ENCODE measurements at places on chromosomes 12 and 14.

- no peak for DNase-seq
Observed at GRCh38 chr12:62605981-62606380, 139.4 kb downstream of the MON2 start.

GRCh38 chr12:111034083-111034885, 113.9 kb upstream of the MYL2 start:
- DNase-seq = no peak

DNA sequence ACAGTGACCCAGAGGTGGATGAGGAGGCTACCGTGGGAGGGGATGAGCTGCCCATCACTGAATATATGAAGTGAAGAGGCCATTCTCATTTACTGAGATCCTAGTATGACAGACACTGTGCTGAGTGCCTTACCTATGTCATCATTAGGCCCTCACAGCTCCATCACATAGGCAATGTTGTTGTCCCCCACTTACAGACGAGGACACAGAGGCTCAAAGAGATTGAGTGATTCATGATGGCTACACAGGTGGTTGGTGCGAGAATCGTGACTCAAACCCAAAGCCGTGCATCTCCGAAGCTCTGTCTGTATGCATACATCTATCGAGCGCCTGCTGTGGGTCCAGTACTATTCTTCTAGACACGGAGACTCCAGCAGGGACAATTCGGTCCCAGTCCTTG, 5.9 kb upstream of the CCDC197 start:
- no peak for DNase-seq

DNA sequence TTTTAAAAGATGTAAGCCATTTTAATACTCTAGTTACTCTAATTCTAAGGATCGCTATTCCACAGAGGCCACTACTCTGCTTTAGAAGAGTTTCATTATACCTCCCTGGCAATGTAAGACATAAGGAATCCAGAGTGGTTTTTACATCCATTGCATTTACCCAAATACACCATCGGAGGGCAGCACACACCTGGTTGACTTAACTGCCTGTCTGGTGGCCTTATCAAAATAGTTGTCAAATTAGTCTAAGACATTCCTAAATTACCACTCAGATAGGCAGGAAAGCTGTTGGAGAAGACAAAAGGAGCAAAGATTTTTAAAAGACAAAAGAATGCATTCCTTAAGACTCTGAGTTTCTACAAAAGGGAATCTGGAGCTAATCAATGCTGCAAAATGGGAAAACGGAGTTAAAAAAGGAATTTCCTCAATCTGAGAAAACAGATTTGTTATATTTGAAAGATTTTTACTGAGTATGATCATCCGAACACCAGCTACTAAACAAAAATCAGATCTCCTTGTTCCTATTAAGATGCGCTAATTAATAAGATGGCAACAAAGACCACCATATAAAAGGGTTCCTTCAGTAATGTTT, 33.8 kb upstream of the FGD4 start:
- DNase-seq = peak; percentile 79

DNA sequence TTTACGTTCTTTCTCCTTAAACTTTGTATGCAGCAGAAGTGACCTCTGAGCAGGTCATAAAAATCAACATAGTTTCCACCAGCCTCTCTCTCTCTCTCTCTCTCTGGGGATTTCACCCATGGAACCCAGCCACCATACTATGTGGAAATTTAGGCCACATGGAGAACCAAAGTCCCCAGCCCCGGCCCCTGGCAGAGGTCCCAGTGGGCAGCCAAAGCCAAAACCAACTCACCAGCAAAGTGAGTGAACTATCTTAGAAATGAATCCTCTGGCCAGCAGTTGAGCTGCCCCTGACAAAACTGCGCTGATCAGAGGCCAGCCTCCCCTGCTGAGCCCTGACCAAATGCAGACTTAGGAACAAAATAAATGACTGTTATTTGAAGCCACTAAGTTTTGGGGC, 9.2 kb downstream of the DUSP6 start:
- DNase-seq = no peak

DNA sequence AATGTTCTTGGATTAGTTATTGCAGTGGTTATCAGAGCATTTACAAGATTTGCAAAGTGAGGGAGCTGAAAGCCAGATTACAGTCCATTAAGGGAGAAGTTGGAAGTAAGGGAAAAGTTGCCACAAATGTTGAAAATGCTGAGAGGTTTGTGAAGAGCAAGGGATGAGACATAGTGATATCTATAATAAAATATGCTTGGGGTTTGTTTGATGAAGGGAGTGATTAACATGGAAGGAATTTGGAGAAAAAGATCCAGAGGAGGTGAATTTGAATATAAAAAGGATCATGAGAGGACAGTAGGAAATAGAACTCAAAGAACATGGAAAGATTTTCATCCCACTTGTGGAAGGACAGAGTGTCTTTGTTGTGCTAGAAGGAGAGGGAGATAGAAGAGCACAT, 19.3 kb upstream of the CCER1 start:
- no peak for DNase-seq

DNA sequence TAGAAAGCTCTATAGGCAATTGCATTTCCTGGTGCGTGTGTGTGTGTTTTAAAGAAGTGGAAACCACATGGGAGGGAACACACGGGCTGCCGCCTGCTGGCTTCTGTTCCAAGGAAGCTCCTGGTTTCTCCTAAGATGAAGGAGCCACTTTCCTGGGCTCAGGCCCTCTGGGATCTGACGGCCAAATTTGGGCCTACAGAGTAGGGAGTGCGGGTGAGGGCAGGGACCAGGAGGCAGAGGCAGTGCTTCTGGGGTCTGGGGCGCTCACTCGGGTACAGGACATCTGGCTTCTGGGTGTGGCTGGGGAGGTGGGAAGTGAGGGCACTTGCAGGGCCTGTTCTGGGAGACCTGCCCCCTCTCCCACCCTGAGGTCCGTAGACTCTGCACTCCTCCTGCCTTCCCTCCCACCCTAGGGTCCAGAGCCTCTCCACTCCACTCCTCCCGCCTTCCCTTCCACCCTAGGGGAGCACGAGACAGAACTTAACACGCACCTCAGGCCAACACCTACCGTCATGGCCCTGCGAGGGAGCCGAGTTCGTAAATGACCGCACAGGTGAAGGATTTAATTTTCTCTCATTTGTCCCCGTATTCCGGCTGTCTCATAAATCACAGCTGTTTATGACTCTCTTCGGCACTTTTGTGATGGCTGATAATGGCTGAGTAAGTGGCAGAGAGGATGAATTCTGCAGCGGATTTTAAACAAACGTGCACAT, 127.7 kb downstream of the KIF26A start:
- no peak for DNase-seq

DNA sequence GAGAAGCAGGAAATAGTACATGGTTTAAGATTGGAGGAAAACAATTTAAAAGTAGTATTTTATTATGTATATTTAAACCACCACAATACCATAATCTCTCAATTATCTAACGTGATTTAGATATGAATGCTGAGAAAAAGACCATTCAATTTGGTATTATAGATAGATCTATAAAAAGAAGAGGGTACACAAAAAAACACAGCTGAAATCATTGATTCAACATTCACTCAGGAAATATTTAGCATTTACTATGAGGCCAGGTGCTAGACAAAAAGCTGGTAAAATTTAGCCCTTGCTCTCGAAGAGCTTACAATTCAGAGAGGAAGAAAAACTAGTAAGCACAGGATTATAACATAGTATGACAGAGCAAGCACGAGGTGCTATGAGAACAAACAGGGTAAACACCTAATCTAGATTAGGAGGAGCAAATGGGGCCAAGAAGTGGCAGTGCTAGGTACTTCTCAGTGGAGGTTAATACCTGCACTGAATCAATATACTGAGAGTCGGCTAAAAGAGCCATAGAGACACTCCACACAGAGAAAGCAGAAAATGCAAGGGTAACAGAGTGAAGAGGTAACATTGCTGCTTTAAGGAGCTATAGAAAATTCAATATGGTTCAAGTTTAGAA, 27.6 kb downstream of the TRIP11 start:
- no peak for DNase-seq

- DNase-seq = no peak
Observed at GRCh38 chr12:65155784-65156183, 13.6 kb upstream of the LEMD3 start.

GRCh38 chr14:100857923-100858837, 32.3 kb downstream of the MEG3 start:
- DNase-seq = no peak

DNA sequence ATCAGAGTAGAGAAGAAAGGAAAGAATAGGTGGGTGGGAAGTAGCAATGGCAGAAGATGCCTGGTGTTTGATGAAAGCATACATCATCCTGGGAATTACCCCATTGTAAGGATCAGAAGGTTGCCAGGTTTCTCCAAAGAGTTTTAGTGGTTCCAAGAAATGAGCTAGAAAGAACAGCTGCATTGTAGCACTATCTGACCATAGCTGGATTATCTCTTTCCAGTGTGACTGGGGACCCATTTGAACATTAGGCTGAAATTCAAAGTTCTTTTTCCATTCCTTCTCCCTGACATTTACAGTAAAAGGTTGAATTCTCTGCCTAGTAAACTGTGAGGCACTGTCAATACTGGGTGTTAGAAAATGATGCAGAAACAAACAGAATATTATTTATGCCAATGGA, 244.4 kb downstream of the GALC start:
- DNase-seq = no peak

GRCh38 chr12:2101771-2102170, 49.0 kb downstream of the CACNA1C start:
- DNase-seq = no peak

- DNase-seq = peak; percentile 63
Observed at GRCh38 chr14:54565785-54566409, 1.0 kb upstream of the SAMD4A start.

DNA sequence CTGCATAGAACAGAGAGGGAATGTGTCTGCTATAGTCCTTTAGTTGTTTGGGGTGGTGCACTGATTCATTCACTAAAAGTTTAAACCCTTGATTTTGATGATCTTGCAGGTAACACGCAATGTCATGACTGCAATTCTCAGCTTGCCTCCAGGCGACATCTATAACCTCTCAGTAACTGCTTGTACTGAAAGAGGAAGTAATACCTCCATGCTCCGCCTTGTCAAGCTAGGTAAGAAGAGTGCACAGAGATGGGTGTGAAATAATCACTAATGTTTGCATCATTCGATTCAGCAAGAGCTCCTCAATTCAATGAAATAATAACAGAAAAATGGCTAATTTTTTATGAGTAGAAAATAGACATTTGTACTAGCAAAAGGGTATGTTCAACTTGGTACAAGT, 203.7 kb downstream of the PTPRO start:
- no peak for DNase-seq

DNA sequence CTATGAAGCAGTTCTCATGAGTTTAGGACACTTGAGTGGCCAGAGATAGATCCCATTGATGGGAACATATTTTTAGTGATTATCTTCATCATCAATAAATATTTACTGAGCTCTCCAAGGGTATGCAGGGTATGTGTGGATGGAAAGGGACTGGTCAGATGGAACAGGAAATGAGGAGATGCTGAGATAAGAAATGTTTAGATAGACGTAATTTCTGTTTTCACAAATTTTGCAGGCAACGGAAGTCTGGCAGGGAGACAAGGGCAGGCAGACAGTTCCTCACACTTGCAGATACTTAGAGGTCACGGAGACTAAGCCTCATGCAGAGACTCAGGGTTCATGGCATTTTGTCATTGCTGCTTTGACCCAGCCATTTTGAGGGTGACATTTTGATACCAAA, 24.3 kb downstream of the BCL2L14 start:
- no peak for DNase-seq

DNA sequence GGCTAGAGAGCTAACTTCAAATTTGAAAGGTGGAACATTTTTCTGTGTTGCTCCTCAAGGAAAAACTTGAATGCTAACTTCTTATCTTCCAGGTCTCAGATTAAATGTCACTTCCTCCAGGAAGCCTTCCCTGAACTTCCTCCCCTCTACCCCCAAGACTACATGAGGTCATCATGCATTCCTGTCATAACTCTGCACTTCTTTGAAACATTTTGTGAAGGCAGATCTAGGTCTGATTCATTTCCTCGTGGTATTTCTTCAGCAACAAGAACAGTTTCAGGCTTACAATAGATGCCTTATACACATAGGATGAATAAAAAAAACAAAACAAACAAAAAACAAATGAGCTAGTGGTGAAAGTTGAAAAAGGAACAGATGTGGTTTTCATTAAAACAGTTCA, 97.1 kb upstream of the SRRM4 start:
- peak; percentile 6 for DNase-seq

- DNase-seq = no peak
Observed at GRCh38 chr12:101777978-101778377, 38.7 kb upstream of the SYCP3 start.

DNA sequence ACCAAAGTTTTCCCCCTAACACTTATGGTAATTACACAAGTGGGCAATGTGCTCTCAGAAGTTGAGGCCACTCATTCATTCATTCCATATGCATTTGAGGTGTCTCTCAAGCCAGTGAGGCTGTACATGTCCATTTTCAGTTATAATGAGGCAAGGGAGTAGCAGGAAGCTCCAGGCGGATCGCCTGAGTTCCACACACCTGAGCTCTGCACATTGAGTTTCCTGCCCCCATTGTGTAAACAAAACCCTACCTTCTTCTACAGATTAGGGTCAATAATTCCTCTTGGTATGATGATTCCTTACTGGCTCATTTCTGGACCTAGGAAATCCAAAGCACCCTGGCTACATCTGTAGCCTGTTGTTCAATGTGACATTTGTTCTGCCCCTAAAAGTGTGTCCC, 555.3 kb downstream of the MED13L start:
- no peak for DNase-seq

- no peak for DNase-seq
Observed at GRCh38 chr14:99462210-99462609, 18.4 kb downstream of the SETD3 start.

DNA sequence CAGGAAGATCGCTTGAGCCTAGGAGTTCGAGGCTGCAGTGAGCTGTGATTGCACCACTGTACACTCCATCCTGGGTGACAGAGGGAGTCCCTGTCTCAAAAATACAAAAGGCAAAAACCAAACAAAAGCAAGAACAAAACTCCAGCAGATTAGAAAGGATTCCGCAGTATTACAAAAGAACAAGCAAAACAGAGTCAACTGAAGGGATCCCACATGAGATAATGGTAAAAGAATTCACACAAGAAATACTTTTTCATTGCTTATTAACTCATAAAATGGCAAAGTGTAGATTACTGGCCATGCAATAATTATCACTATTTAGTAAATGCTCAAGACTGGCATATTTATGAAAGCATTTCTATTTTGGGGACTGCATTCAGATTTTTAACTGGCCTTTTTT, 35.4 kb downstream of the BEST3 start:
- DNase-seq = no peak

Measured in SW 1271 (cell line).